ENCODE measurements at places on chromosomes 12 and 14. TPM values are rescaled to one million over a fixed set of nuclear protein-coding genes. Genes with fewer than 3 reads are reported as not detected.

Gene AQP2
- not detected for total RNA-seq

Gene NRXN3
- 0.07 TPM for total RNA-seq

Gene CLSTN3
- total RNA-seq: 60.7 TPM

Gene SLC7A8
- 5.3 TPM for total RNA-seq

- no peak for DNase-seq
These were observed 27.7 kb upstream of the TSPAN11 start for GRCh38 chr12:30898846-30899245.

DNA sequence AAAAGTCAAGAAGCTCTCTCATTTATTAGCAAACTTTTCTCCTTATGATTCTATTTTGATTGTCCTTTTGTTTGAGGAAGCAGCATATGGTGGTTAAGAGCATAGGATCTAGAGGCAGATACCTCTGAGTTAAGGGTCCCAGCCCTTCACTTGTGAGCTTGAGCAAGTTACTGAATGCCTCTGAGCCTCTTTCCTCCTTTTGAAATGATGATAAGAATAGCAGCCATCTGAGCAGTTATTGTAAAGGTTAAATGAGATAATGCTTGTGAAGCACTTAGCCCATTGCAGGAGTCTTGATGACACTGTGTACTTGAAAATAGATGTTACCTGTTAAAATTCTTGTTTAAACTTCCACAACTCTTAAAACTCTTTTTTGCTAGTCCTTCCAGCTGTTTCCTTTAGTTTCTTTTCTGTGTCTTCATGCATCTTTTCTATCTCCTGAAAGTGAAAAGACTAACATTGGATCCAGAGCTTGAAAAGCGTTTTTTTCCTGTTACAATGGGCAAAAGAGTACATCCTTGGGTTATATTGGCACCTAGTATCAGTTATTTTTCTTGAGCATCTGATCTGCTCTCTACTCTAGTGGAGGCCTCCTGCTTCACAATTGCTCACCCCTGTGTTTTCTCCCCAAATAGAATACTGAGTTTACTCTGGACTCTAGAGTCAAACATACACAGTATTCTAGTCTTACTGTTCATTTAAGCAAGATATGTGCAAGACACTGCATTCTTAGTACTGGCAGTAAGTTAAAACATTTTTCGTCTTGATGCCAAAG is 3.1 kb downstream of the HIF1A start:
- DNase-seq: no peak

DNA sequence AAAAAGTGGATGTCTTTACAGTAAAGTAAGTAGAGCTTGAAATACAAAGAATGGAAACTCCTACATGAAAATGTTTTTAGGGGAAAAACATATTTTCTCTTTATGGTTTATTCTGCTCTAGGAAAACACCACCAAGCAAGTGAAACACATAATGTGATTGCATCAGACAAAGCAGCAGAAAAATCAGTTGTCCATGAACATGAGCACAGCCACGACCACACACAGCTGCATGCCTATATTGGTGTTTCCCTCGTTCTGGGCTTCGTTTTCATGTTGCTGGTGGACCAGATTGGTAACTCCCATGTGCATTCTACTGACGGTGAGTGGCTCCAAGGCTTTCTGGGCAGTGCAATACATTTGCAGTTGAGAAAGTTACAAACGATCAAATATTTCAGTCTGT is 42.6 kb upstream of the PLEKHD1 start:
- DNase-seq: no peak

DNA sequence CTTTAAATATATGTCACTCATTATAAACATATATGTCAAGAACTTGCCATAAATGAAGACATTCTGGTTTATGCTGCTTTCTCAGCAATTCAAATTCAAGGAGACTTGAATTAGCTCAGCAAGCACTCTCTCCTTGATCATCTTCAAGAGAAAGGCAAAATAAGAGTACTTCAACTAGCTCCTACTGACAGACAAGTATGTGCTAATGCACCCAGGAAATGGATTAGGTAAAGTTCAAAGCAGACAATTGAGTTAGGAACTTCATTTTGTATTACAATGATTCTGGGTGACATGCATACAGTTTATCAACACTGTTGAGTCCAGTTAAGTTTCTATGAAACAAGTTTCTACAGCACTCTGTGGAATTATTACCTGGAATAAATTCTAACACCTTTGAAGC is 455.9 kb upstream of the USP15 start:
- DNase-seq: no peak

GRCh38 chr12:93698307-93699092 is 21.3 kb downstream of the CRADD start:
- no peak for DNase-seq

DNA sequence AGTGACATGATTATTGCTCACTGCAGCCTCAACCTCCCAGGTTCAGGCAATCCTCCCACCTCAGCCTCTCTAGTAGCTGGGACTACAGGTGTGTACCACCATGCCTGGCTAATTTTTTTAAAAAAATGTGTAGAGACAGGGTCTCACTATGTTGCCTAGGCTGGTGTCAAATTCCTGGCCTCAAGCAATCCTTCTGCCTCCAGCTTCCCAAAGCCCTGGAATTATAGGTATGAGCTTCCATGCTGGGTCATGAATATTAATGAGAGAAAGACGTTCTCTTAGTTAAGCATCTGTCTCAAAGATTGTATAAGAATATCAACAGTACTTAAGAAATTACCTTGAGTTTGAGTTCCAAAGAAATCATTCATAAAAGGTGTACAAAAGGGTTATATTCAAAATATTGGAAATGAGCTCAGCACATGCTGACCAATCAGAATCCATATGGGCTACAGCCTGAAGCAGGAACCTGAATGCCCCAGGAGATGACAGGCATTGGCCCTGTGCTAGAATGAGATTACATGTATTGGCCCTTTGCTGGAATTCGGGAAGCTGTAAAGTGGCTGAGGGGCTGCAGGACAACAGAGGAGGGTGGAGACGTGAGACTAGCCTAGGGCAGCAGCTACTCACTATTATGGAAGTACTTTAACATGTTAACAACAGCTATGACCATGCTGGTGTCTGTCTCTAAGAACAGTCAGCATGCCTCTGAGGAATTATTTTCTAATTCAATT is 157.0 kb upstream of the CPNE8 start:
- DNase-seq: no peak

- DNase-seq: no peak
These were observed 49.9 kb upstream of the PLEKHG3 start for GRCh38 chr14:64654246-64654900.

GRCh38 chr14:74547331-74547927 is 53.9 kb downstream of the ISCA2 start:
- no peak for DNase-seq

All from activated T-helper 2 cell treated with anti-CD3 and anti-CD28 coated beads, Interferon-gamma antibody, Interleukin-2, Interleukin-4, amounts not matched to agents 10 μg/mL and 5 μg/mL and 100 μg/mL, durations not matched to agents 14 hours and 24 hours and 36 hours (primary cell).